ENCODE measurements at places on chromosomes 4 and X. TPM values are rescaled to one million over a fixed set of nuclear protein-coding genes. Genes with fewer than 3 reads are reported as not detected.

GRCh38 chr4:72631296-72631695 is 62.3 kb upstream of the ADAMTS3 start:
- no peak for DNase-seq

DNA sequence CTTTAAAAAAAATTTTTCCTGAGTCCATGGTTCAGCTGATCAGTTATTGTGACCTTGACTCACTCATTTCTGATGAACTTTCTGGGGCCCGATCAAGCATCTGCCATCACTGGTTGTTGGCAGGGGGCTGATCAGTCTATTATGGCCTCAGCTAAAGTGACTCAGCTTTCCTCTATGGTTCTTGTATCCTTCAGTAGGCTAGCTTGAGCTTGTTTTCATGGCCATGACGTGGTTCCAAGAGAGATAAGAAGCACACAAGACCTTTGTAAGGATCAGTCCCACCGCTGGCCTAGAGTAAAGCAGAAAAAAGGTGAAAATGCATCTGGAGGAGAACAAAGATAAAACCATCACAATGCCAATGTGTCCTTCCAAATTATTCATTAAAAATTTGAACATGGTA is 29.8 kb upstream of the EPGN start:
- no peak for DNase-seq

DNA sequence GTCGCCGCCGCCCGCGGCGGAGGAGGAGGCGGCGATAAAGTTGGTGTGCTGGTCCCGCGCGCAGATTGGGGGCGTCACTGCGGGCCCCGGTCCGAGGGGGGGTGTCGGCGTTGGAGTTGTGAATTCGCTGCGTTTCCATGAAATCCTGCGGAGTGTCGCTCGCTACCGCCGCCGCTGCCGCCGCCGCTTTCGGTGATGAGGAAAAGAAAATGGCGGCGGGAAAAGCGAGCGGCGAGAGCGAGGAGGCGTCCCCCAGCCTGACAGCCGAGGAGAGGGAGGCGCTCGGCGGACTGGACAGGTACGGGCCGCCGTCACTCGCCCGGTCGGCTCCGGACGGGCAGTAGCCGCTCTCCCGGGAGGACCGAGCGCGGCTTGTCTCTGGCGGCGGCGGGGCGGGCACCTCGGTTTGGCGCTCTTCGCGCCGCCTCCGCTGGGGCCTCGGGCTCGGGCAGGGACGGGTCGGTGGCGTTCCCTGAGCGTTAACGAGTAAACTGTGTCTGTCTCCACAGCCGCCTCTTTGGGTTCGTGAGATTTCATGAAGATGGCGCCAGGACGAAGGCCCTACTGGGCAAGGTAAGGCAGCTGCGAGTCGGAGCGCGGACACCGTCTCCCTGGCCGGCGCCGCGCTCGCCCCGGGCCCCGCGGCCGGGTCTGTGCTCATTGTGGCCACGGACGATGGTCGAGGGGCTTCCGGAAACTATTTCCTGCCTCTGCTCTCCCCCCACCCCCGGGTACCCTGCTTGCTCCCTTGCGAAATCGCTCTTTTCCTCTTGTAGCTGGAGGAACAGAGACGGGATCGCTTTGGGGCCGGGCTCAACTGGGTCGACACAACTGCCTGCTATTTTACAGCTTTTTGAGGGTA is 658 bp downstream of the KDM6A start:
- DNase-seq, result no peak

- no peak for DNase-seq
Measured at GRCh38 chrX:35868501-35868900, 51.0 kb upstream of the CFAP47 start.

GRCh38 chr4:122639181-122639580 is 18.3 kb upstream of the IL21 start:
- DNase-seq, result no peak

The COX18 gene
- polyA plus RNA-seq, result 10.5 TPM

- peak; percentile 2 for DNase-seq
Measured at GRCh38 chr4:82044141-82044993, 329.4 kb downstream of the HNRNPD start.

The TMSB4X gene
- 4,487 TPM for polyA plus RNA-seq

The NOX1 gene
- polyA plus RNA-seq, result 0.61 TPM

The GPR119 gene
- not detected for polyA plus RNA-seq

DNA sequence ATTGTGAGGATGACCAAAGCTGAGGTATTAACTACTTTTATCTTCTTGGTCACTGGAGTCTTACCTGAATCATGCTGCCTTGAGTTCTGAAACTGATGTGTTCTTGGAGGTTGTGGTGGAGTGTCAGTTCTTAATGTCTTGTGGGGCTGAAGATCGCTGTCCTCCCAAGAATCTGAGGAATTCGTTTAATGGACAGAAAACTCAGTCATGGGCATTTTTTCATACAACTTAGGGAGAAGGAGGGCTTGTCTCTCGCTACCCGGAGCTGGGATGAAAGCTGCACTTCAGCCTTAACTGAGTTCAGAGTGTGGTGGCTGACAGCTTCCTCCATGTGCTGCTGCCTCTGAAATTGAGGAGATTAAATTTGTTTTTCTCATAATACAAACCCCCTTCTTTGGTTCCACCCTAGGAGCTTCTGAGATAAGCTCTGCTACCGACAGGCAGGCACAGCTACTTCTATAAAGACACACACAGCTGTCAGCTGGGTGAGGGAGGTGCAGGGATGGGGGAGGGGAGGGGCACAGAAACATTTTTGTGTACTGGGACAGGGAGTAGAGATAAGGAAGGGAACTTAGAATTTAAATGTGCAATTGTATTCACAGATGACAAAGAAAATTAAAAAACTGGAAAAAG is 30.8 kb downstream of the RBBP7 start:
- DNase-seq, result no peak

- DNase-seq, result no peak
Measured at GRCh38 chr4:172758586-172759340, 409.8 kb upstream of the GALNT7 start.

DNA sequence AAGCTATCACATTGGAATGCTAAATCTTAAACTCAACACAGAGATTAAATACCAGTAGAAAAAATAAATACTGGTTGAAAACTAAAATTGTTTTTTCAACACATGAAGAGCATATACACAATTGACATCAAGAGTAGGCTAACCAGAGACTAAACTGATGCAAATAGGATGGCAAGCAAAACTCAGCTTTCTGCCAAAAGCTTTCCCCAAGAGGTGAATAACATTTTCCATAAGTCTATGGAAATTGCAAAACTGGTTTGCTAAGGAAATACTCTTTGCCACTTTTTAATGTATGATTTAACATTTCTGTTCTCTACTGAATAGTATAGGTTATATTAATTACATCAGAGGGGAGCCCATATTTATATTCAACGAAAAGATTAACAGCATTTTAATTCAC is 23.8 kb downstream of the IQCM start:
- DNase-seq, result no peak

The APLN gene
- polyA plus RNA-seq, result 1.0 TPM

The GPM6B gene
- polyA plus RNA-seq, result 16.0 TPM

DNA sequence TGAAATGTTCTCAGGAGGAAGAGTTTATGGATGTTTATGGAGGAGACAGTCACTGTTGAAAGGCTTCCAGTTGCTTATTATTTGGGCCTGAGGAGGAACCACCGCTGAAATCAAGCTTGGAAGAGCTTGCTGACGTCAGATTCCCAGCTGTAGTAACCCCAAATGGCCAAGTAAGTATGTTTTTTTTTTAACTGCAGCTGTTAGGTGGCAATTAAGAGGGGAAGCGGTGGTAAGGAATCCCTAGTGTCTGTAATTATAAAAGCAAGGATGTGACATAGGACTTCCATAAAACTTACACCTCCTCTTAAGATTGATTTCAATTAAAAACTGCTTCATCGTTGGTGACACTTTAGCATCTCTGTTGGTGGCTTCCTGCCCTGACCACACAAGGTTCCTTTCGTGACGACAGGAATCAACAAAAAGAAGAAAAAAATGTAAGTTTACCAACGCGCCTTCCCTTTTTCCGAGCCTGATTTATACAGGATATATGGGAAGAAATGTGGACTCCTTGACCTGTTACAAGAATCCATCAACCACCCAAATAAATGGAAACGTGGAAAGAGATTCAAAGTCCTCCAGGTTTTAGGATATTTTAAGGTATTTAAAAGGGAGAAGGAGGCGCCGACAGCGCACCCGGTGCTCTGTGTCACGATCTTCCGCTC is 884 bp downstream of the RELL1 start:
- no peak for DNase-seq

DNA sequence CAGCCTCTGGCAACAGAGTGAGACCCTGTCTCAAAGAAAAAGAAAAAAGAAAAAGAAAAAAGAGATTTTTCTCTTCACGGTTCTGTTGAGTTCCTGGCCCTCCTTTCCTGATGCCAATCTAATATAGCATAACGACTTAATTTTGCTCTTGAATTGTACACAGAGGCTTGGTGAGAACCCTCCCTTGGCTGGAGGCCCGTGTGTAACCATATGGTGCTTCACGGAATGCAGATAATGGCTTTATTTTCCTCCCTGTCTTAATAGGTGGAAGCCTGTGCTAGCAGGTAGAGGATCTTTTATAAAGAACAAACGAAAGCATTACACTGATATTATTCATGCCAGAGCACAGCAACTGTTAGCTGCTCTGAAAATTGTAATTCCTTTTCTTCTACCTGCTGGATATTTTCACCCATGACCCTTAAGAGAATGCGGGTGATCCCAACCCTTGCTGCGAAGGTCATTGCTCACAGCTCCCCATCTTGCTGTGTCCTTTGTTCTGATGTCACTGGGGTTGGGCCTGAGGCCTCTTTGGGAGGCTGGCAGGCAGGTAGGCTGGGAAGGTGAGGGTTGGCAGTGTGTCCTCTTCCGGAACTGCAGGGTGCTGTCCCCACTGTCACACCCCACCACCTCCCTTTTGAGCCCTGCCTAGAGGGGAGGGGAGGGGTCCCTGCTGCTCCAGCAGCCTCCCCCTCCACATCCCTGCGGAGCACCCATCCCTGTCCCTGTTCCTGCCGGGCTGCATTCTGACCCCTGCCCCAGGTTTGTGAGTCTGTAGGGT is 83.8 kb upstream of the STOX2 start:
- no peak for DNase-seq

GRCh38 chrX:143648705-143649104 is 12.8 kb upstream of the SLITRK4 start:
- no peak for DNase-seq

DNA sequence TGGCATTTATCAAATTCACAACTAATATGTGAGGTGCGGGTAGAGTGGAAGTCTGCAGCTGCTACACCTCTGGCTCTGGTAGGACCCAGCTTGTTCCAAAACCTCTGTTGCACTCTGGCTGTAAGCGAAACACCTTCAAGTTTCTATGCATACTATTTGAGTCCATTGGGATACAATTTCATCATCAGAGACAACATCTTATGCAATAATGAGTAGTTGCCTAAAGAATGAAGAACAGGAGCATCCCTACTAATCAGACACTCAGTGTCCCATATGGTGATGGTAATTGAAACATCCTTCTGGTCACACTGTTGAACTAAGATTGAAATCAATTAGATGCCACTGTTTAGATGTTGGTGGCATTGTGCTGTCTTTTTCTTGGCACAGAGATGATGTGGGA is 178.4 kb downstream of the MGST2 start:
- DNase-seq, result no peak

DNA sequence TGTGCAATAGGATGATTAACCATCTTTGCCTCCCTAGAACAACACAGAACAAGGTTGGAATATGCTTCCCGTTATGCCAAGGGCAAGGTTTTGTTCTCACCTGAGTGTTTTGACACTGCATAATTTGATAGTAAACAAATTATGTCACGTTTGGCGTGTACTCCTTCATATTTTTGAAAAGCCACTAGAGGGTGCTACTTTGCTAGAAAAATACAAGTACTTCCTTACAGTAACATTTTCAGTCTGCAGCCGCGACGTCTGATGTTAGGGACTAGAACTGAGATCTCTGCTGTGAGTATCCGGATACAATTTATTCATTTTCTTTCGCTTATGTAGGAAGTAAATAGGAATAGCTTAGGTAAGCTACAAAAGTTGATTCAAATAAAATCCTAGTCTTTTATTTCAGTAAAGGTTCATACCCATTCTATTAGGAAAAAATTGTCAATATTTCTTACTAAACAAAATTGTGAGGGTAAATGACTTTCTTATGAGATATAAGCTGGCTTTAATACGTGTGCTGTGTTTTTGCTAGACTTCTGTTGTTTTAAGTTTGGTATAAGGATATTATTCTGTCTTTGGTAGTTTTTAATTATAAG is 181.1 kb upstream of the WDFY3 start:
- DNase-seq, result peak; percentile 59

The EGF gene
- 1.6 TPM for polyA plus RNA-seq

- no peak for DNase-seq
Measured at GRCh38 chr4:15253349-15253748, 174.5 kb upstream of the C1QTNF7 start.

- DNase-seq, result no peak
Measured at GRCh38 chr4:185787926-185788679, 23.9 kb downstream of the SORBS2 start.

The CHRDL1 gene
- polyA plus RNA-seq, result 29.3 TPM

The CYP4V2 gene
- 17.9 TPM for polyA plus RNA-seq

DNA sequence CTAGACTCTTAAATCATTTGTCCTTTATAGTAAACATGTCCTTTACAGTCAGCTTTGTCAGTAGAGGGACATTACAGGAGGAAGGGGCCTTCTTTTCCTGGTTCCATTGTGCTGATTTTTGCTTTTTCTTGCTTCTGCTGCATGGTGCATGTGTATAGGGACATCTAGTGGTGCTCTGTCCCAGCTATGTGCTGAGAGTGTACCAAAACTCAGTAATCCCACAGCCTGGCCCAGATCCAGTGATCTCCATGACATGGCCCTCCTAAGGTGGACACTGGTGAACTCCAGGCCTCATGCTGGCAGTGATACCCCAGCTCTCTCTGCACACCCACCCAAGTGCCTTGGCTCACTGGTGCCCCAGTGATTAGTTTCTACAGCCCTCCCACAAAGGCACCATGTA is 45.2 kb downstream of the MAGEB17 start:
- no peak for DNase-seq

GRCh38 chr4:183256343-183256742 is 63.7 kb downstream of the CLDN22 start:
- no peak for DNase-seq
